ENCODE measurements at places on chromosomes 13 and 19.

DNA sequence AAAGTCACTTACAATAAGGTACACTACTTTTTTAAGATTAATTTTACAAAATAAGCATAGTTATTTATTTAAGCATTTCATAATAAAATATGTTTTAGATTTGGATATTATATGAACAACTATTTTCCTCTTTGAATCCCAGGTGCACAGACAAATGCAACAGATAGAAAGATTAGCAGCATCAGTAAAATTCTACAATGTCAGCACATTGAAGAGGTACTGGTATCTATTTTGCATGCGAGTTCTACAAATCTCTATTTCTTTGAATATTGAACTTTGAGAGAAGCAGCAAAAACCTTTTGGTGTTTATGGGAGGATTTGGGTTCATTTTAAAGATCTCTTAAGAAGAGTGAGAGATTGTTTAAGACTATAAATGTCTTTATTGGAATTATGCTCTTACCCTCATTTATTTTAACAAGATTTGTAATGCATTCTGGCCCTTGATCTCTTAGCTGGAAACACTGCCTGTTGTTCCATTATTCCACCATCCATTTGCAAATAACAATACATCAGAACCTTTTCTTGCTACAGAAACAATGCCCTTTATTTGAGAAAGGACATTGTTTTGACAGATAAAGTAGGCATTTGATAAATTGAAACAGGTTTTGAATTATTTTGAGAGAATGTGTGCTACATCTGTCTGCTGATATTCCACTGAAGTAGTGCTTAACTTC is 558.8 kb upstream of the KLHL1 start:
- no peak for DNase-seq

DNA sequence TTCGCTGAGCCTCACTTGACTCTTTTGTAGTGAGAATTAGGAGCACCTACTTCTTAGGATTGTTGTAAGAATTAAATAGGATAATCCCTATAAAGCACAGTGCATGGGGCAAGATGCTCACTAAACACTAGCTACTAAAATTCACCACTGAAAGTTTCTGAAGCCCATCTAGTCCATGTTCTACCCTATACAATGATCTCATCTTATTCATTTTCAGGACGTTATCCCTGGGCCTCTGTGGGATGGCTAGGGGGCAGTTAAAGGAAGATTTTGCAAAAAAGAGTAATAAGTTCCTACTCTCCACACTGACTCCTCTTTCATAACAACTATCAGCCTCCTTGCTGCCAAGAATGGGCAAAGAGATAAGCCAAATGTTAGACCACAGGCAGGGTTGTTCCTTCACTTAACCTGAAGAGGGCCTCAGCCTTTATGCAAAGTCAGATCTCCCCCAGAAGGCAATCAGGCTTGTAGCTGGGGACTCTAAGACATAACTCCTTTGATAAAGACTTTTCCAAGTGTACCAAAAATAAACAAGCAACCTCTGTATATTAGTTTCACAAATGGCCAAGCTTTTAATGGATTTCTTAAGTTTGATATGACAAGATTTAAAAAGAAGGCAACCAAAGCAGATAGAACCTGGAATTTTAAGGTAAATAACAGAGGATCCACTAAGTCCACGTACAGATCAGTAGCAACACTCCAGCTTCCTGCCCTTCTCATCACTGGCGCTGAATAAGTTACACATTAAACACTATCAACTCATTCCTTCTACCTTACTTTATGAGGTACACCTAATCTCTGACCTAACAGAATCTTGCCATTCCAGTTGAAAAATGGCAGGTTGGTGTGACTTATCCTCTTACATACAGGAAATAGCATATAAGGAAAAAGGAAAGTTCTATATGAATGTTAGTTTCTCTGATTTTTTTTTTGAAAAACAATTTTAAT is 44.4 kb downstream of the ELF1 start:
- peak; percentile 20 for DNase-seq

DNA sequence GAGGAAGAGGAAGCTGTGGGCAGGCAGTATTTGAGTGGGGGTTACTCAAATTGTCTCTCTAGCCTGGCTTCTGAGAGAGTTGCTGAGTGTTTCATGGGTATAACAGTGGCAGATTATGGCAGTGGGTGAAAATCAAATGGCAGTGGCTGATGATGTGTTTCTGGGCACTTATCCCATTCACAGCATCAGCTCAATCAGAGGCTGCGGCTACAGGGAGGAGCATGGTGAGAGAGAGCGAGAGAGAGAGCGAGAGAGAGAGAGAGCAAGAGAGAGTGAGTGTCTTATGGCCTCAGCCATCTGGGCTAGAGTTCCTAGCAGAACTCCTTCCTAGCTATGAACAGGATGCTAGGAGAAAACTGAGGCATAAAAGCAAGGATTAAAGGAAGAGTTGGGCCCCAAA is 178.9 kb downstream of the OLFM4 start:
- no peak for DNase-seq

- no peak for DNase-seq
These were observed 26.8 kb downstream of the IRS2 start for GRCh38 chr13:109759609-109760008.

DNA sequence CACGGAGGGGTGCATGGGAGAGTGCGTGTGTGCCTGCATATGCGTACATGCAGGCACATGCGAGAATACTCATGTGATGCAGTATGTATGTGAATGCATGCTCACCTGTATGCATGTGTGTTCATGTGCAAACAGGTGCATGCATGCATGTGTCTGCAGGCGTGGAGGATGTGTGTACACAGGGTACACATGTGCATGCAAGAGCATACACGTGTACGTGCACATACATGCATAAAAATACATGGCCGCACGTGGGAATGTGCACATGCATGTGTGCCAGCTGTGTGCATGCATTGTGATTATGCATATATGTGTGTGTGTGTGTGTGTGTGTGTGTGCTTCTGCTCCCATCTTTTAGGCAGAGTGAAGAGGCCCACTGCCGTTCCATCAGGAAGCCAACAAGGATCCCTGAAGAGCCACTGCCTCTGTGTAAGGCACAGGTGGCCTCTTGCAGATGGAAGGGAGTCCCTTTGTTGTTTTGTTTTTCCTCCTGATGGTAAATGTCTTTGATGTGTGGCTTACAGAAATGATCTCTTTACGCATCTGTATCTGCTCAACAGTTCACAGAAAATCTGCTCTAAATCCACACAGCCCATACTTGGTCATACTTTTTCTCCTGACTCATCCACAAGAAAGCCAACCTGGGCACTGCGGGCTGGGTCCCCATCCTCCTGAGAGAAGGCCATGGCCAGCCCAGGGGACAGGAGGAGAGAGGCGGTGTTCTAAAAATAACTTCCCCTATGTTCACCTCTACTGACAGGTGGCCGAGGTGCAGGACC is 50.7 kb downstream of the KLF2 start:
- no peak for DNase-seq

GRCh38 chr19:55340784-55341147 is 1.1 kb downstream of the KMT5C start:
- no peak for DNase-seq

- no peak for DNase-seq
These were observed 41.5 kb upstream of the C13orf46 start for GRCh38 chr13:114015111-114015968.

DNA sequence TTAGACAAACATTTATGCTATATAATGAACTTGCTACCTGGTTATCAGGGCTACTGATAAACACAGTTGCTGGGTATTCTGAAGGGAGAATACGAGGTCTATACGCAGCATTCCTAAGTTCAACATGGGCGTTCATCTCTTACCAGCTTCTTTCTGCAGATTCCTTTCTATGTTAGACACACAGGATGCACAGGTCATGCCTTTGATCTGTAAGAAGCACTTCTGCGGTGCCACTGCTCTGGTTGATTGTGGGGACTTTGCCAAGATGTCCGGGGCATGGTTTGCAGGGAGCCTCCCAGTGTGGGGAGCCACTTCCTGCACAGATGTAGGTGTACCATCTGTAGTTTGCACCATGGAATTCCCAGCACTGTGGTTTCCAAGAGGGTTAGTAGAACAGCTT is 40.9 kb downstream of the ATP7B start:
- no peak for DNase-seq

DNA sequence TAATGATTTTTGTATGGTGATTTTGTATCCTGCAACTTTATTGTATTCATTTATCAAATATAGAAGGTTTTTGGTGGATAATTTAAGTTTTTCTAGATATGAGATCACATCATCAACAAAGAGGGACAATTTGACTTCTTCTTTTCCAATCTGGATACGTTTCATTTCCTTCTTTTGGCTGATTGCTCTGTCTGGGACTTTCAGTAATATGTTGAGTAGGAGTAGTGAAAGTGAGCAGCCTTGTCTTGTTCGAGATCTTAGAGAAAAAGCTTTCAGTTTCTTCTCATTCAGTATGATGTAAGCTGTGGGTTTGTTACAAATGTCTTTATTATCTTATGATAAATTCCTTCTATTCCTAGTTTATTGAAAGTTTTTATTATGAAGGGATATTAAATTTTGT is 352.0 kb upstream of the DACH1 start:
- DNase-seq: no peak

- DNase-seq: no peak
These were observed 3.1 kb upstream of the KLK3 start for GRCh38 chr19:50851620-50852019.

GRCh38 chr19:10142701-10143375 is 23.1 kb upstream of the EIF3G start:
- DNase-seq: no peak

DNA sequence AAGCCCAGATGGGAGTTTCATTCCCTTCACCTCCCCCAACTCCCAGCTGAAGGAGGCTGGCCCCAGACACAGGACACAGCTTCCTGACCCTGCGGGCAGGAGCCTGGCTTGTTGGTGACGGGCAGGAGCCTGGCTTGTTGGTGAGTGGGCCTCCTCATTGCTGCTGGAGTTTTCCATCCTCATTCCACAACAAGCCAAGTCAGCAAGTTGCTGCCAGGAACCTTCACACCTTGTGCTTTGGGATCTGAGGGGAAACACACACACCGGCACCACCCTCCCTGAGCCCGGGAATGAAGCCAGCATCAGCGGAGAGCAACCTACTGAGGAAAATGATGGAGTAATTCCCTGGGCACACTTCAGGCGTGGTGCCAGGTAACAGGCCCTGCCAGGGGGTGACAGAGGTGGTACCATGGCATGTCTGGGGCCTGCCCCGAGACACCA is 74.9 kb downstream of the ALOX5AP start:
- no peak for DNase-seq

- no peak for DNase-seq
These were observed 35.3 kb downstream of the RGCC start for GRCh38 chr13:41492432-41493260.

DNA sequence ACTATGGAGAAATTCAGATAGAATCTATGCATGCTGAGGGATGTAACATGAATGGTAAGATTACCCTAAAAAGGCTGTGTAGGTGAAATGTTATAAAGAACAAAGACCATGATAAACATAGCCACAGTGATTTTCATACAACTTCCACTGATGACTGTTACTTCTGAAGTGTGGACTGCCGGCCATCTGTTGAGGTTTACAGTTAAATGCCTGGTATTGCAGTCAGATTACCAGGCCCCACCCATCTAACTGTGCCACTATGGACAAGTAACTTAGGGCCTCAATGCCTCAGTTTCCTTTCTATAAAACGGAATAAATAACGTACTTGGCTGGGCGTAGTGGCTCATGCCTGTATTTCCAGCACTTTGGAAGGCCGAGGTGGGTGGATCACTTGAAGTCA is 395.6 kb downstream of the KLF12 start:
- no peak for DNase-seq

DNA sequence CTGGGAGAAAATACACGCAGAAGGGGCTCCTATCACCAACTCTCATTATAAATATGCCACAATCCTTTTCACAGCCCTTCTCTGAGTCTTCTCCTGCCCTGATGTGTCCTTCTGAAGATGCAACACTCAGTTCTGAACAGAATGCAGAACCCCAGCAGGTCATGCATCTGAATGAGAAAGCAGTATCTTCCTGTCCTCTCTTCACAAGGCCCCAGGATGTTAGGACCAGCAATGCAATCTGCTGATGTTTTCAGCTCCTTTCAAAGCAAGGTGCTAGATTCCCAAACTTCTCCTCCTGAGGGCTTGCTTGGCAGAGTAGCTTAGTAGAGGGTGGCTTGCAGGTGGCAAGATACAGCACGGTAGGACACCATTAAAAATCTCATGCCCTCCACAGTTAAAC is 22.3 kb upstream of the DOCK9 start:
- DNase-seq: no peak

- no peak for DNase-seq
These were observed 1556.2 kb downstream of the SLITRK5 start for GRCh38 chr13:89227356-89227755.

DNA sequence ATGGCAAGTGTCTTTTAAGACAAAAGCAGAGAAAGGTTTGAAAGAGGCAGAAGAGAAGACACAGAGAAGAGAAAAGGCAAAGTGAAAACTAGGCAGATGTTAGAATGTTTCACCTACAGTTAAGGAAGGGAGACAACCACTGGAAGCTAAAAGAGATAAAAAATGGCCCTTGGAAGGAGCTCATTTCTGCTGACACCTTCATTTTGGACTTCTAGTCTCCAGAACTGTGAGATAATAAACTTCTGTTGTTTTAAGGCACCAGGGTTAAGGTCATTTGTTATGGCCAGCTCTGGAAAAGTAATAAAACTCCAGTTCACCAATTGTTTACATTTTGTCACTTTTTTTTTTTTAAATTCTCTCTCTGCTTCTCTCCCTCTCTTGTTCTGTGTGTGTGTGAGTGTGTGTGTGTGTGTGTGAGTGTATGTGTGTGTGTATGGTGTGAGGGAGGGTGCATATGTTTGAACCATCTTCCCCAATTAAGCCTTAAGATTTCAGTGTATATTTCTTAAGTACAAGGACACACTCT is 374.6 kb downstream of the DACH1 start:
- DNase-seq: no peak

DNA sequence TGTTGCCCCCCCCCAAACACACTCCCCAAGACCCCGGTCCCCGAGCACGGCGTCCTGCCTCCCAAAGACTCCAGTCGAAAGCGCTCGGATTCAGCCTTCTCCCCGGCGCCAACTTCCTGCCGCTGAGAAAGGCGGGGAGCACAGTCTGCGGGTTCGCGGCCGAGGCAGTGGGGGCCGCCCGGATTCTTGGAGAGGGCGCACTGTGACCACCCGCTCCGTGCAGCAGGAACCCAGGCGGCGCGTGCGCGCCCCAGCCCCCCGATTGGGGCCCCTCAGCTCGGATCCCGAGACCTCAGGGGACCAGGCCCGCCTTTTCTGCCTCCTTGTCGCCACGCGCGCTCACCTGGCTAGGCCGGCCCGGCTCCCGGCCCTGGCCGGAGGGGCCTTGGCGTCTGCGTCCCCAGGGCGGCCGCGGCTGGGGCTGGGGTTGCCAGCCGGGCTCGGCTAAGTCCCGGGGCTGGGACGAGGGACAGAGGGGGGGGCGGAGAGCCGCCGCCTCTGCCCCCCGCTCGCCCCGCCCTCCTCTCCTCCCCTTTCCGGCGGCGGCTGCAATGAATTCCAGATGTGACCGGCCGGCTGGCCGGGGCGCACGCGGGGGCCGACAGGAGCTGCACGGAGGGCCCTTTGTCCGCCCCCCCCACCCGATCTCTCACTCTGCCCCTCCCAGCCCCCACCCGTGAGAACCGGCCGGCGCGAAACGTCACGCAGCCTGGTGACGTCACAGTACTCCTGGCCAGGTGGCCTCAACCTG is at the start of gene S1PR2:
TSS of gene S1PR2 (minus strand) at position 471 of the 751 bp plus-strand sequence. CDS start 6,426 bp downstream, outside the sequence.
- DNase-seq: no peak

Data from AG09309 (cell line).